ENCODE measurements at places on chromosomes 5 and 9.
A peak's percentile ranks its signal among the peaks of the same experiment; 100 is the strongest.

- no peak for DNase-seq
Observed at GRCh38 chr9:130473566-130473965, 28.8 kb downstream of the ASS1 start.

GRCh38 chr9:16307626-16308195 lies 562.8 kb downstream of the BNC2 start:
- no peak for DNase-seq

DNA sequence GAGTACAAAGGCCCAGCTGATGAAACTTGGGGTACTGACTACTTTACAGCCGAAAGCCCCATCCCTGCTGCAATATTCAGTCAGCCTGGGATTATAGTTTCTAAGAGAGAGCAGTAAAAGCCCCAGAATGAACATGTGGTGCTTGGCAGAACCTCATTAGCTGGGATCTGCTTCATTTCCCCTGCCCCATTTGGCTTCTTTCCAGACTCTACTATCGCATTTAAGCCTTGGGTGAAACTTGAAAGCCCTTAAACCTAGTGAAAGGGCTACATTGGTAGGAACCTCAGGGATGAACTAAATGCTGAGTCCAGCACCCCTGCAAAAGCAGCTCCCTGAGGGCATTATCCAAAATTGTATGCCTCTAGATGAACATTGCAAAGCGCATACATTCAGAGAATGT lies 631.1 kb downstream of the ACTL7B start:
- no peak for DNase-seq

- DNase-seq = peak; percentile 81
Observed at GRCh38 chr9:130461218-130461630, 16.5 kb downstream of the ASS1 start.

DNA sequence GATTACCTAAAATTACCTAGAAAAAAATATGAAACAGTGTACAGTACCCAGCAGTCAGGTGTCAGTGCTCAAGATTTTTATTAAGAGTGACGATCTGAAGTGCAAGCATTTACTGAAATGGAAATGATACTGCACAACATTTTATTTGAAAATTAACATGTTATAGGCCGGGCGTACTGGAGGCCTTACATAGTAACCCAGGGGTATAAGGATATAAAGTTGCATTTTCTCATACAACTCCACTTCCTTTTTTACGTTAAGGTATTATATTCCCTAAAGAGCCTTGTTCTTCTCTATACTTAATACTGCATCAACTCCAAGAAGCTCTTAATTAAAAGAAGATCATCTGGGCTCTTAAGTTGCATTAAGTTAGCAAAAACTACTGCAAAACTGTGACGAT lies 3.3 kb downstream of the MAT2B start:
- no peak for DNase-seq

DNA sequence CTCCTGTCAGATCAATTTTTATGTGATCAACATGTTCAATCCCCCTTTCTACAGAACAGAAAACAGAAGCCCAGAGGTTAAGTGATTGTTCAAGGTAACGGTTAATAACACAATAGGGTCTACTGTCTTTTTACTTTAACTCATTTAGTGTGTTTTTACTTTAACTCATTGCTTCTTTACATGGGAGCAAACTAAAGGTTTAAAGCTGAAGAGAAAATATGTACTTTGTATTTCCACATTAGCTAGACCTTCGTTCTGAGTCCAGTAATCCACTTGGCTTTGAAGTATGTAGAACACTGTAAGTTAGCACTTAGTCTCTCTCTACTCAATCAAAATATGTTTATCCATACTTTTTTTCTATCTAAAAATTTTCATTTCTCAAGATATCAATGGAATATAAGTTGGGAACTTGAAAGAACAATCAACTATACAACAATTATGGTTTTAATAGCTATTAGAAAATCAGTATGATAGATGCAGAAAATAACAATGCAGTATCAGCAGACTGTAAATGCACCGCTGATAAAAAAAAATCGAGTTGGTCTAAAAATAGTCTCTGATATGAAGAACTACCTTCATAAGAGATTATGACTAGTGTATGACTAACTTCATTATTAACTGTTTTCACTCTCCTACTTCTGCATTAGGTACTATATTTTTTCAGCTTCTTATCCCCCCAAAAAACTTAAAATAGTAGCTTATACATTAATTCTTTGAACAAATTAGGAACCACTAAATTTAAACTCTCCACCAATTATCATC lies 20.6 kb downstream of the PGGT1B start:
- DNase-seq = no peak
